Psoas muscle (tissue), 8 donors: ENCODE measurements at places on chromosomes 4 and X. TPM values are rescaled to one million over a fixed set of nuclear protein-coding genes. Genes with fewer than 3 reads are reported as not detected.

PABPC5 gene
- total RNA-seq = 1.5 TPM

CCDC110 gene
- total RNA-seq = 5.8 TPM

MBNL3 gene
- total RNA-seq = 2.6 TPM

TMEM47 gene
- total RNA-seq = 25.3 TPM

ADH1A gene
- total RNA-seq = 0.36 TPM

MYOZ2 gene
- total RNA-seq = 469 TPM

NEXMIF gene
- 0.08 TPM for total RNA-seq

KLB gene
- 0.13 TPM for total RNA-seq

SHROOM3 gene
- total RNA-seq = 0.18 TPM

DMD gene
- total RNA-seq = 95.5 TPM

PPEF2 gene
- not detected for total RNA-seq

SPOCK3 gene
- total RNA-seq = not detected

ADGRG2 gene
- not detected for total RNA-seq

FHIP1A gene
- total RNA-seq = 43.4 TPM

JAKMIP1 gene
- total RNA-seq = not detected

PDZD4 gene
- total RNA-seq = 0.50 TPM

SRPX gene
- total RNA-seq = 8.3 TPM
